ENCODE measurements at places on chromosomes 1 and 21.

DNA sequence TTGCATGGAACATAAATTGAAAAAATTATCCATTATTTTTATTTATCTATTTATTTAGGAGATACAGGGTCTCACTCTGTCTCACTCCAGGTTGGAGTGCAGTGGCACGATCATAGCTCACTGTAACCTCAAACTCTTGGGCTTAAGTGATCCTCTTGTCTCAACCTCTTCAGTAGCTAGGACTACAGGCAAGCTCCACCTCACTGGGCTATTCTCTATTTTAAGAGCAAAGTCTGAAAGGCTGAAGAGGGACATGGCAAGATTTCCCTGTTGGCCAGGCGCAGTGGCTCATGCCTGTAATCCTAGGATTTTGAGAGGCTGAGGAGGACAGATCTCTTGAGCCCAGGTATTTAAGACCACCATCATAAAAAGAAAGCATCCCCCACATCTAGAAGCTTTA, 14.0 kb upstream of the RC3H1 start:
- no peaks in the 10 kb centered on the region for H3K36me3 ChIP-seq
- no peaks in the 10 kb centered on the region for H3K27me3 ChIP-seq
- DNase-seq: no peak
- H3K4me3 ChIP-seq: no peak overlapping the region
- H3K27ac ChIP-seq: no peak overlapping the region

GRCh38 chr1:235199441-235199840, 38.4 kb upstream of the RBM34 start:
- peak overlapping the region; percentile 32 for H3K27ac ChIP-seq
- DNase-seq: no peak

- H3K27ac ChIP-seq: no peak overlapping the region
- no peak overlapping the region for H3K4me3 ChIP-seq
- peak; percentile 25 for DNase-seq
- no peaks in the 10 kb centered on the region for H3K27me3 ChIP-seq
- peaks cover 6% of the 10 kb centered on the region for H3K4me1 ChIP-seq
- H3K36me3 ChIP-seq: peaks cover 9% of the 10 kb centered on the region
Observed at GRCh38 chr1:22117851-22118250, 25.0 kb downstream of the WNT4 start.

GRCh38 chr21:41640748-41641509, 125.9 kb downstream of the RIPK4 start:
- peaks cover 5% of the 10 kb centered on the region for H3K4me1 ChIP-seq
- H3K36me3 ChIP-seq: no peaks in the 10 kb centered on the region
- no peak overlapping the region for H3K4me3 ChIP-seq
- no peaks in the 10 kb centered on the region for H3K27me3 ChIP-seq

- H3K36me3 ChIP-seq: no peaks in the 10 kb centered on the region
- no peak for DNase-seq
- H3K27me3 ChIP-seq: no peaks in the 10 kb centered on the region
- H3K4me3 ChIP-seq: no peak overlapping the region
- H3K27ac ChIP-seq: no peak overlapping the region
- H3K4me1 ChIP-seq: no peaks in the 10 kb centered on the region
Observed at GRCh38 chr1:107255469-107255868, 114.6 kb downstream of the NTNG1 start.

DNA sequence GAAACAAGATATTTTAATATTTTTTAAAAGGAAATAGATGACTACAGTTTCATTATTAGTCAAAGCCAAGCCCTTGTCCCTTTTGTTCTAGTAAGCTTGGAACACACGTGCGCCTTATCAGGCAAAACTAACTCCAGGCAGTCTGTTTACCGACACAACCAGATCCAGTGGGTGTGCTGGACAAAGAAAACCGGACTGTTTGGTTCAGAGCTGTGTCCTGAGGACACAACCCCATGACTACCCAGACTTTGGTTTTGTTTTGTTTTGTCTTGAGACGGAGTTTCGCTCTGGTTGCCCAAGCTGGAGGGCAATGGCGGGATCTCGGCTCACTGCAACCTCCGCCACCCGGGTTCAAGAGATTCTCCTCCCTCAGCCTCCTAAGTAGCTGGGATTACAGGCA, 13.9 kb upstream of the RHOU start:
- DNase-seq: no peak
- H3K4me1 ChIP-seq: no peaks in the 10 kb centered on the region
- H3K36me3 ChIP-seq: no peaks in the 10 kb centered on the region
- no peaks in the 10 kb centered on the region for H3K27me3 ChIP-seq

- H3K36me3 ChIP-seq: no peaks in the 10 kb centered on the region
- H3K27me3 ChIP-seq: no peaks in the 10 kb centered on the region
- H3K4me1 ChIP-seq: peaks cover 3% of the 10 kb centered on the region
- peak overlapping the region; percentile 47 for H3K27ac ChIP-seq
Observed at GRCh38 chr1:180954005-180954800, 41.5 kb downstream of the KIAA1614 start.

DNA sequence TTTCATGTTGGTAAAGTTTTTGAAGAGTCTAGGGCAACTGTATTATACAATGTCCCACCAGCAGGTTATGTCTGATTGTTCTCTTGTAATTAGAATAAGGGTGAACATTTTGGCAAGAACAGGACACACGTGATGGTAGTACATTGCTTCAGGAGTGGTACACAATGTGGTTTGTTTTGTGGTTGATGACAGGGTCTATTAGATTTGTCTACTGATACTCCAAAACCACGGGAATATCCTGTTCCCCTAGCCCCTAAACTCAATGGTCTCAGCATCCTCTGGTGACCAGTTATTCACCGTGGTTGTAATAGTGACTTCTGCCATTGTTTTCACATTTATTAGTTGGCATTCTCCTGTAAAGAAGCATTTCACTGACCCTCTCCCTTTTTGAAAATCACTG, 22.1 kb upstream of the ACTA1 start:
- H3K27me3 ChIP-seq: no peaks in the 10 kb centered on the region
- no peak overlapping the region for H3K27ac ChIP-seq
- H3K4me1 ChIP-seq: no peaks in the 10 kb centered on the region

GRCh38 chr21:36113647-36114428, 21.0 kb upstream of the CBR3 start:
- H3K36me3 ChIP-seq: no peaks in the 10 kb centered on the region
- H3K4me3 ChIP-seq: no peak overlapping the region
- no peaks in the 10 kb centered on the region for H3K4me1 ChIP-seq
- H3K27me3 ChIP-seq: no peaks in the 10 kb centered on the region
- H3K27ac ChIP-seq: no peak overlapping the region
- no peak for DNase-seq

GRCh38 chr1:245609354-245610150, 454.8 kb downstream of the KIF26B start:
- H3K4me3 ChIP-seq: no peak overlapping the region
- DNase-seq: no peak
- no peaks in the 10 kb centered on the region for H3K4me1 ChIP-seq
- H3K36me3 ChIP-seq: no peaks in the 10 kb centered on the region
- H3K27ac ChIP-seq: no peak overlapping the region

- DNase-seq: no peak
- H3K27me3 ChIP-seq: no peaks in the 10 kb centered on the region
- no peaks in the 10 kb centered on the region for H3K36me3 ChIP-seq
- H3K27ac ChIP-seq: no peak overlapping the region
Observed at GRCh38 chr1:220681220-220681880, 8.8 kb upstream of the C1orf115 start.
